ENCODE measurements at places on chromosomes 12 and 14. TPM values are rescaled to one million over a fixed set of nuclear protein-coding genes. Genes with fewer than 3 reads are reported as not detected.

- H3K4me1 ChIP-seq, result peaks cover 84% of the 10 kb centered on the region
- no peak overlapping the region for H3K27ac ChIP-seq
- H3K36me3 ChIP-seq, result peaks cover 8% of the 10 kb centered on the region
- no peak for DNase-seq
- no peaks in the 10 kb centered on the region for H3K27me3 ChIP-seq
- H3K4me3 ChIP-seq, result no peak overlapping the region
Measured at GRCh38 chr12:113091506-113091905, 35.0 kb downstream of the DTX1 start.

GRCh38 chr14:90987140-90987539, 73.3 kb downstream of the RPS6KA5 start:
- no peaks in the 10 kb centered on the region for H3K36me3 ChIP-seq
- no peak overlapping the region for H3K4me3 ChIP-seq
- H3K27ac ChIP-seq, result no peak overlapping the region
- H3K4me1 ChIP-seq, result no peaks in the 10 kb centered on the region
- DNase-seq, result no peak

- no peak overlapping the region for H3K27ac ChIP-seq
- H3K27me3 ChIP-seq, result peaks cover 52% of the 10 kb centered on the region
- H3K4me1 ChIP-seq, result peaks cover 23% of the 10 kb centered on the region
- H3K36me3 ChIP-seq, result no peaks in the 10 kb centered on the region
Measured at GRCh38 chr12:57614178-57614947, 3.1 kb downstream of the ARHGEF25 start.

- H3K27me3 ChIP-seq, result no peaks in the 10 kb centered on the region
- H3K4me3 ChIP-seq, result no peak overlapping the region
- H3K4me1 ChIP-seq, result no peaks in the 10 kb centered on the region
- no peak overlapping the region for H3K27ac ChIP-seq
Measured at GRCh38 chr12:48601013-48601756, 31.3 kb upstream of the LALBA start.

DNA sequence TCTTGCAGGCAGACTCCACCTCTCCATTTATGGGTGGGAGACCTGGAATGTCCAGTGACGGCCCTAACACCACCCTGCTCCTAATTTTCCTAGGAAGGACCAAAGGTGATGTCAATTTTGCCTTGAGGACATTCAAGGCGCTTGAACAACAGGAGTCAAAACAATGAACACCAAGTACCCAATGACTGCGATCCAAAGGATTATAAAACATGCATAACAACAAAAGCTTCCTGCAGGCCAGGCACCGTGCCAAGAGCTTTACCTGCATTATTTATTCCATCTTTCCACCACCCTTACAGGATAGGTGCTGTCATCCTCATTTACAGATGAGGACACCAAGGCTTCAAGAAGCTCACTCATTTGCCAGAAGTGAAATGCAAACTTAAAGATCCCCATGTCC, 15.2 kb upstream of the FOXN3 start:
- DNase-seq, result no peak
- no peaks in the 10 kb centered on the region for H3K27me3 ChIP-seq
- peak overlapping the region; percentile 7 for H3K27ac ChIP-seq
- H3K4me3 ChIP-seq, result no peak overlapping the region
- no peaks in the 10 kb centered on the region for H3K36me3 ChIP-seq

DNA sequence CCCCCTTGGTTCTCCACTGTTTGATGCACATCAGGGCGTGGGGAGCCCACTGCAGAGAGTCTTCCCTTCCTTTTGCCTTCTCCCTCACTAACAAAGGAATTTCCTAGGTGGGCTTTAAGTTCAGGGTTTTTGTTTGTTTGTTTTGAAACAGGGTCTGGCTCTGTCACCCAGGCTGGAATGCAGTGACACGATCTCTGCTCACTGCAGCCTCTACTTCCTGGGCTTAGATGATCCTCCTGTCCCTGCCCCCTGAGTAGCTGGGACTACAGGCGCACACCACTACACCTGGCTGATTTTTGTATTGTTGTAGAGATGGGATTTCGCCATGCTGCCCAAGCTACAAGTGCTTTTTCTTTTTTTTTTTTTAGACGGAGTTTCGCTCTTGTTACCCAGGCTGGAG, 33.8 kb downstream of the EP400 start:
- no peaks in the 10 kb centered on the region for H3K27me3 ChIP-seq
- no peak overlapping the region for H3K4me3 ChIP-seq
- no peak for DNase-seq

GRCh38 chr12:51813931-51814310, 34.6 kb downstream of the FIGNL2 start:
- H3K27me3 ChIP-seq, result no peaks in the 10 kb centered on the region
- H3K27ac ChIP-seq, result no peak overlapping the region
- DNase-seq, result no peak
- H3K4me3 ChIP-seq, result peak overlapping the region; percentile 35

DNA sequence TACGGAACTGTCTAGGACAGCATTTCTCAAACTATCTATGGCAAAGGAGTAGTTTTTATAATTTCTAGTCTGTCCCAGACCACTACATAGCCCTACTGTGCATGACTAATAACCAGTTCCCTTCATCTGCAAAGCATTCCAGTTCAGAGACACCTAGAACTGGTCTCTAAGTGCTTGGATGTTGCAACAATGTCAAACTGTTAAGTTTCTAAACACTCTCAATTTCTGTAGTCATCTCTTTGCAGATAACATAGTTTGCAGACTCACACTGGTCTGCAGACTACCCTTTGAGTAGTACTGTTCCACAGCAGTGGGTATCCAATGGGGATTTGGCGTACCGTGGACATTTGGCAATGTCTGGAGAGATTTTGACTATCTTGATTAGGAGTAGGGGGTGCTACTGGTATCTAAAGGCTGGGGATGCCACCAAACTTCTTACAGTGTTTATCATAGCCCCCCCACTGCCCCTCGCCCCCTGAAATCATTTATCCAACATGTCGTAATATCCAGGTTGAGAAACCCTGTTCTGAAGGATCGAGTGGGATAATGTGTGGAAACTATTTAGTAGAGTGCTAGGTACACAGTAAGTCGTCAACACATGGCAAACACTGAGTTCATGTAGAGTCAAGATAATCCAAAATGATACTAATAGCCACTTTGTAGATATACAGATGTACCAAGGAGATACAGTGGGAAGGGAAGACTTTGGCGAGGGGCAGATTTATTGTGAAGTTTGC, 1.7 kb downstream of the C12orf76 start:
- DNase-seq, result no peak
- peaks cover 37% of the 10 kb centered on the region for H3K4me1 ChIP-seq
- H3K4me3 ChIP-seq, result no peak overlapping the region
- no peaks in the 10 kb centered on the region for H3K27me3 ChIP-seq

DNA sequence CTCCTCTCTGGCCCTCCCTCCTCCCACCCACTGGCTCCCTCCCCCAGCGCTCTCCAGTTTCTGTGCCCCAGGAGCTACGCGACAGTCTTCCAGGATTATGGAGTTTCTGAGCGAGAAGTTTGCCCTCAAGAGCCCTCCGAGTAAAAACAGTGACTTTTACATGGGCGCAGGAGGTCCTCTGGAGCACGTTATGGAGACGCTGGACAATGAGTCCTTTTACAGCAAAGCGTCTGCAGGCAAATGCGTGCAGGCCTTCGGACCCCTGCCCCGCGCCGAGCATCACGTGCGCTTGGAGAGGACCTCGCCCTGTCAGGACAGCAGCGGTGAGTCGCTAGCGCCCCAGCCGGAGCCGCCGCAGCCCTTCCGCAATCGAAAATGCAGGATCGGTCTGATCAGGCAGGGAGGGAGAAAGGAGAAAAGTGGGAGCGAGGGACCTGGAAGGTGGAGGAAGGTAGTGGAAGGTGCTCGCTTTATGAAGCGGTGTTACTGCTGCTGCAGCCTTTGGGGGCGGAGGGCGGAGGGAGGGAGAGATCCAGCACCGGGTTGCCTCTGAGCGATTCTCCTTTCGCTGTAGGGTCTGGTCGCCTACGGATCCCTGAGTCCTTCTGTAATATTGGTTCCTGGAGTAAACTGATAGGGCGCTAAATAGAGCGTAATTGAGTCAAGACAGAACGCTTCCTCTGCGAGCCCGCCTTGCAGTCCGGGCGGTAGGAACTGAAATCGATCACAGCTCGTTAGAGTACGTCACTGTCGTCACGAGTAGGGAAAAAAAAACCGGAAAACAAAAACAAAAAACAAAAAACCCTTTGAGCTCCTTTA, at the start of gene ALX1:
TSS of gene ALX1 (plus strand) at position 56 of the 819 bp plus-strand sequence. CDS start at position 98, 42 bp downstream.
- H3K4me1 ChIP-seq, result peaks cover 3% of the 10 kb centered on the region
- no peak within 1 kb of the TSS for H3K4me3 ChIP-seq
- H3K36me3 ChIP-seq, result no peaks in the 10 kb centered on the region

The GSC gene
- not detected for total RNA-seq

The KERA gene
- total RNA-seq, result not detected

The ANKLE2 gene
- 61.7 TPM for total RNA-seq

The RAD9B gene
- 0.63 TPM for total RNA-seq

All from CD4-positive, alpha-beta T cell (primary cell).